ENCODE measurements at places on chromosomes 3 and 15. TPM values are rescaled to one million over a fixed set of nuclear protein-coding genes. Genes with fewer than 3 reads are reported as not detected.

Gene EEFSEC
- polyA plus RNA-seq = 16.2 TPM

Gene CELSR3
- polyA plus RNA-seq = 1.2 TPM

Gene RAB11A
- 142 TPM for polyA plus RNA-seq

Gene SPATA12
- polyA plus RNA-seq = 0.08 TPM

Gene PPP2R3A
- 49.8 TPM for polyA plus RNA-seq

Gene CDCP1
- 0.30 TPM for polyA plus RNA-seq

Gene LYZL4
- not detected for polyA plus RNA-seq

Gene A4GNT
- polyA plus RNA-seq = not detected

Gene SELENOK
- polyA plus RNA-seq = 42.9 TPM

Gene DZIP1L
- polyA plus RNA-seq = 6.1 TPM

Gene RTP3
- polyA plus RNA-seq = not detected

Gene CYP1A1
- not detected for polyA plus RNA-seq

Gene POU1F1
- not detected for polyA plus RNA-seq

Gene TMC3
- polyA plus RNA-seq = 0.07 TPM

GRCh38 chr3:32405155-32405554 lies 13.5 kb downstream of the CMTM7 start:
- no peak for DNase-seq

- peak; percentile 40 for DNase-seq
Observed at GRCh38 chr3:184240384-184241140, 8.2 kb downstream of the ALG3 start.

- DNase-seq = no peak
Observed at GRCh38 chr3:158936530-158937113, 134.8 kb downstream of the MFSD1 start.

GRCh38 chr3:46517016-46517783 lies 19.4 kb downstream of the RTP3 start:
- DNase-seq = no peak

GRCh38 chr3:168249205-168249549 lies 153.5 kb upstream of the GOLIM4 start:
- peak; percentile 81 for DNase-seq

DNA sequence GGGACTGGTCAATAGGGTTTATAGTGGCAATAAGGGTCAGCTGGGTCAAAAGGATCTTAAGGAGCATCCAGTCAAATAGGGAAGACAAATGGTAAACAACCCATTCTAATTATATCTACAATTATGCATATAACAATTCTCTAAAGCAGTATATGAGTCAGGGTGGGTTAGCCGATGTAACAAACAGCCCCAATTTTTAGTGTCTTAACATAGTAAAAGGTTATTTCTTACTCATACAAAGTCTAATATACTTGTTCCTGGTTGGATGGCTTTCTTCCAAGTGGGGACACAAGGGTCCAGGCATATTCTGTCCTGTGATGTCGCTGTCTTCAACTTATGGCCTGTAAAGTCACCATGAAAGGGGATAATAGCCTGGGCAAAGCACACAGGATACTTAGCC lies 97.9 kb upstream of the GALNT15 start:
- DNase-seq = no peak

GRCh38 chr3:179260949-179261765 lies 10.2 kb upstream of the KCNMB3 start:
- DNase-seq = peak; percentile 70

DNA sequence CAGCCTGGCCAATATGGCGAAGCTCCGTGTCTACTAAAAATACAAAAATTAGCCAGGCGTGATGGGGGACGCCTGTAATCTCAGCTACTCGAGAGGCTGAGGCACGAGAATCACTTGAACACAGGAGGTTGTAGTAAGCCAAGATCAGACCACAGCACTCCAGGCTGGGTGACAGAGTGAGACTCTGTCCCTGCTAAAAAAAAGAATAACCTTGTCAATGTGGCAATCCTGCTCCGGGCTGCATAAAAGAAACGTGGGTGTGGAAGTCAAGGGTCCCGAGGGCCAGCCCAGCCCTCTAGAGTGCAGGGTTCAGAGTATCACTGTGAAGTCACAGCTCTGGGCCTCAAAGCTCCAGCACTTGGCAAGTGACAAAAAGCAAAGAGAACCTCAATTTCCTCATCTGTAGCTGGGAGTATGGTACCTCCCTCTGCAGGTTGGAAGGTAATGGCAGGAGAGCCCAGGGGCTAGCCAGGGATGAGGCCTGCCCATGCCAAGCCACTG lies 73.5 kb upstream of the IQSEC1 start:
- DNase-seq = no peak

- DNase-seq = no peak
Observed at GRCh38 chr3:129016720-129017483, 15.8 kb downstream of the EFCC1 start.

- DNase-seq = peak; percentile 64
Observed at GRCh38 chr3:155391551-155391958, 98.1 kb upstream of the STRIT1 start.

DNA sequence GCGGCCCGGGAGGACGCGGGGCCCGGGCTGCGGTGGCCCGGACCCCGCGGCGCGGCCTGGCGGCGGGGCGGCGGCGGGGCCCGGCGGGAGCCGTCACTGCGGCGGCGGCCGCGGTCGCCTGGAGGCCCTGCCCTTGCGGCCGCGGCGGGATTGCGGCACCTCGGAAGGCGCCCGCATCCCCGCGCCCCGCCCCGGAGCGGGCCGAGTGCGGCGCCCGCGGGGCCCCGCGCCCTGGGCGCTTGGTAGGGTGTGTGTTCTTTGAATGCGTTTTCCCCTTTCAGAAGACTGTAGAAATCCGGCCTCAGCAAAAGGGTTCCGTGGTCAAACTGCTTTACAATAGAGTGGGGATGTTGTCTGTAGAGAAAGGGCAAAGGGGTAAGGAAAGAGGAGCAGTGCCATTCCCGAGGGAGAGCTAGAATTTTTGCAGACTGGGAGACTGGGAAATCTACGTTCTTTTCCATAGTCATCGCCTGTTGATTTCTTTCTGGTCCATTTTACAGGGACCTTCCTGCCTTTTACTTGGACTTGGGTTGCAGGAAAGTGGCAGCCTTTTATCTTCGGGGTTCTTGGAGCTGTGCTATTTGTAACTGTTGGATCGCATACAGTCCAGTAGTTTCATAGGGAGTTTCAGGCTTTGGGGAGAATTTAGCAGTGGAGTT lies 630 bp downstream of the SNRK start:
- peak; percentile 24 for DNase-seq

DNA sequence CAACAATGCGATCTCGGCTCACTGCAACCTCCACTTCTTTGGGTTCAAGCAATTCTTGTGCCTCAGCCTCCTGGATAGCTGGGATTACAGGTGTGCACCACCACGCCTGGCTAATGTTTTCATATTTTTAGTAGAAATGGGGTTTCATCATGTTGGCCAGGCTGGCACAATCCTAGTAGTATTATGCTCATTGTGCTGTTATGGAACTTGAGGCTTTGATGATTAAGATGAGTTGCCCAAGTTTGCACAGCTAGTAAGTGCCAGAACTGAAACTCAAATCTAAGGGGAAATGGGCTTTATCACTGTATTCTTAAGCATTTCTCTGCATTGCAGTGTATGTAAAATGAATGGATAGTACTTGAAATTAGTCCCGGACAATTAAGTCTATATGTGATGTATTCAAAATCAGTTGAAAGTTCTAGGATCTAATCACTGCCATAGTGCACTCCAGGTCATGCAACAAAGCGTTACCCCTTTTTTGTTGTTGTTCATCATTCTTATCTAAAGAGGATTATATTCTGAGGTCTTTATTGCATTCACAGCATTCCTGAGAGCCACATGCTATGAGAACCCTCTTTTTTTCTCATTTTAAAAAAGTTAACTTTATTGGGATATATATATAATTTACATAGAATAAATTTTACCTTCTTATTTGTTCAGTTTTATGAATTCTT lies 378.7 kb upstream of the CNTN6 start:
- no peak for DNase-seq

DNA sequence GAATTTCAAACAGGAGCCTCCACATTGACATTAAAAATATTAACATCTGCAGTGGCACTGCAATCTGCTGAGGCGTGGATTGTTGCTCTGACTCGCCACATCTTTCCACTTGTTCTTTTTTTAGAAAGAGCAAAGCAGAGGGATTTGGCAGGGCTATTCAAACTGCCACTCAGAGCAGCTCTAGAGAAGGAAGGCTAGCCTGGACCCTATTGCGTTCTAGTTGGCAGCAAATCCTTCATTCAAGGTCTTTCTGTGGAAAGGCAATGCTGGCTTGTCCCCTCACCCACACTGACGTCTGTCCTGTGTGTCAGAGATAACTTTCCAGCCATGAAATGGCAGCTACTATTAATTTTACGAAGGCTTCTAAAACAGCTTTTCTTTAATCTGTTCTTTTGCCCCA lies 483.2 kb upstream of the SGO1 start:
- peak; percentile 42 for DNase-seq

DNA sequence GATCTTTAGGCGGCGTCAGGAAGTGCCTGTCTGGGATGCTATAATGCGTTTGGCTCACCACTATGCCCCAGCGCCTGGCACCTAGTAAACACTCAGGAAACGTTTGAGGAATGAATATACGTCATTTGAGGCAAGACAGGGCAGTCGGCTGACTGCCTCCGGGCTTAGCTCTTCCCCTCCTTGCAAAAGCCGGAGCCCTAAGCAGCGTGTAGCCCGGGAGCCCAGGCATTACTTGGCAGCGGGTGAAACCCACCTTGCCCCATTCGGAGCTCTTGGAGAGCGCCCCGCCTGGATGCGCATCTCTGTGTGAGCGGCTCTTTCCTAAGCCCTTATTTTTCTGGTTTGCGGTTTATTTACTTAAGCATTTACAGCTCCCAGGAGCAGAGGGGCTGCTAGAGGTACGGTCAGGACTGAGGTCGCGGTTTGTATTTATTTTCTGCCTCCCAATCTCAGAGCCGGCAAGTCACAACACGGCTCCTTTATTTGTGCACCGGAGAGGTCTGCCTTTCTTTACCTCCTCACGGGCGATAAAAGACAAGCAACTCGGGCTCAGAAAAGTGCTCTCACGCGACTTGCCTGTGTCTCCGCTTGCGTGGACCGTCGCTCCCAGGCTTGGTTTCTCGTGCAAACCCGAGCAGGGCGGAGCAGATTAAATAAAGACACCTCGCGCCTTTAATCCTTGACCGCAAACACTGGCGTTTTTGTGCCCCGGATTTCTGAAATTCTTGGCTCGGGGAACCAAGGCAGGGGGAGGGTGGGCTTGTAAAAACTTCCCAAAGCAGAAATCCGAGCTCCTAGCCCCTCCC lies 737 bp upstream of the ITPR1 start:
- DNase-seq = no peak

DNA sequence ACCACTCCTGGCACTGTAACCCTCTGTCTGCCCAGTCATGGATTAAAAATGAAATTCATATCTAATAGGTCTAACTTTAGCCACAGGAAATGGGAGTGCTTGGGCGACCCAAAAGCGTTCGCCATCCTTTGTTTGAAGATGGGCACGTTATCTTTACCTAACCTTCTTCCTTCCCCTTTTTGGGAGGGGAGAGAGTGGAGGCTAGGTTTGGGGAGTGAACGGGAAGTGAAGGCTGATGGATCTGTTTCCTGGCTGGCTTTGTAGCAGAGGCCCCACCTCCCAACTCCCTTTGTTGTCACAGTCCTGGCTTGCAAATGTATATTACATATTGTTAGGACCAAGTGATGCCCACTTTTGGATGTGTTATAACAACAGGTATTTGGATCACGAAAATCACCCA lies 98.1 kb upstream of the ARHGEF3 start:
- DNase-seq = no peak

DNA sequence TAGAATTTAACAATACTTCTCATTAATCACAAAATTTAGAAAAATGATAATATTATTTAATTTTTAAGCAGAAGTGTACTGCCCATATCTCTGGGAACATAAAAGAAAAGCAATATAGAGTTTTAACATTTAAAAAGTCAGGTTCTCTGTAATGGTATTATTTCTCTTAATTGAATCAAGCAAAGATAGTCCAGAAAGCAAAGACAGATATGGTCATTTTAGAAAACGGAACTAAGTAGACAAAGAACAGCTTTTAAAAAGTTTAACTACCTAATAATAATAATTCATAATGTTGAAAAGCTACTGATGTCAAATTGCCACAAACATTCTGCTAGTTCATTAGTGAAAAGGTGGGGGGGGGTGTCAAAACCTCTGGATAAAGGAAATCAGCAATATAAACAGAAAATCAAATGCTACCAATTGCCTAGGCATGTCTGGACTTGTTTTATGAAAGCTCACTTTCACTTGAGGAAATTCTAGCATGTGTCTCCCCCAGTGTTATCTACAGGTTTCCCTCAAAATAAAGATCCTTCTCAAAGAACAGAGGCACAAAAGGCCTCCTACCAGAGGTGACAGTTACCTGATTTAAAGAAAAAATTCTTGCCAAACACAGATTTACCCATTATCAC lies 1.7 kb downstream of the ZMAT3 start:
- no peak for DNase-seq

DNA sequence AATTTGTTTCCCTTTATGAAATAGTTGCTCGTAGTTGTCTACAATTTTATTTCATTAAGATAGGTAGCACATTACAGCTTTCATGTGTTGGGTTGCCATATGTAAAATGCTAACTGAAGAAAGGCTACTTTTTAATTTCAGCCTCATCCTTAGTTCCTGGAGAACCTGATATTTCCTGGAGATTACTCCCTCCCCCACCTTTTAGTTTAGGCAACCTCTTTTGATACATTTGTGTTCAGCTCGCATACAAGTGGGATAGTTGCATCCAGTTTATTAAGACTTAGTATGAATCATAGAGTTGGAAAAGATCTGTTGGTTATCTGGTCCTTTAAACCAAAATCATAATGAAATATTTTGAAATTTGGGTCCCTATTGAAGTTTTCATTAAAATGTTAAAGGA lies 6.0 kb downstream of the SETD5 start:
- DNase-seq = no peak
